ENCODE measurements at places on chromosomes 13 and 19. TPM values are rescaled to one million over a fixed set of nuclear protein-coding genes. Genes with fewer than 3 reads are reported as not detected.

DNA sequence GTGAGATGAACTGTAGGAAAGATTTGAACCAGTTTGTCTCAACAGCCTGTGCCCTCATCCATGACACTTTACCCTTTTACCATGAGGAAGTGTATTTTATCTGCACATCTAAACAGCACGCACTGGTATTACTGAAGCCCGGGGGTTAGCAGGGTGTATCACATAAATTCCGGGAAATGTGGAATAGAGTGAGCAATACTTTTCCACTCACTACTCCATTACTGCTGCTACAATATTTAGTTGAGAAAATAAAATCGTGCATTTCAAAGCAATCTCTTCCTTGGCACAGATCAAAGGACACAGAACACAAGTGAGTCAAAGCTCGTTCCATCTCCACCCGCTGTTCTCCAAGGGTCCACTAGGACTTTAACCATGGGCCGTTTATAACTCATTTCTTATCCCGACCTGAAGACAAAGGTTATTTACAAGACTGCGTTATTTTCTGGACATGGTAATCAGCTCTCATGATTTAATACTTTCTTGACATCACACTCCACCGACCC, 35.2 kb downstream of the STK24 start:
- DNase-seq = no peak

DNA sequence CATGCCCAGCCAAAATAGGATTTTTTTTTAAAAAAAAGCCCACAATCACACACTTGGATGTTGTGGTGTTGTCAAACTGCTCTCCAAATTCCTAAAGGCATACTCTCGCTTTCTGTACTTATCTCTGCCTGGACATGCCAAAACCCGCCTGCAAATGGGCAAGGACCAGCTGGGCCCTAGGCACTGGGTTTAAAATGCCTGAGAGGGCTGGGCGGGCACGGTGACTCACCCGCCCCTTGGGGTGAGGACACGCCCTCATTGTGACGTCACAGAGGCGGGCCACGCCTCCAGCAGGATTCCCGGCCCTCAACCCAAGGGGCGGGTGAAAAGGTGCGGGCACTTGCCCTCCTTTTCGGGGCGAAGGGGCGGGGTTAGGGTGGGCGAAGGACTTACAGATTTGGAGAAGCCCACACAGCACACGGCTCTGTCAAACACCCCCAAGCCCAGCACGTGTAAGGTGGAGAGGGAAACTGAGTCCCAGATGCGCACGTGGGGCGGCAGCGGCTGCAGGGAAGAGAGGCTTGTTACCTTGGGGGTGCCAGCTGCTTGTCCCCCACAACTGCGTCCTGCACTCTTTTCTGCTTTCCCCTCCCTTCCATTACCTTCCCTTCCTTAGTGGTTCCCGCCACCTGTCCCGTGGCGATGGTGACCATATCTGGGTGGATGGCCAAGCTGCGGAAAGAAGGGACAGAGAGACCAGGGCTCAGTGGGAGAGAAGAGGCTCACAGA, 6.6 kb downstream of the EML2 start:
- no peak for DNase-seq

GRCh38 chr19:10604460-10604980, 17.4 kb upstream of the AP1M2 start:
- DNase-seq = no peak

GRCh38 chr13:75372923-75373841, 108.8 kb downstream of the TBC1D4 start:
- DNase-seq = no peak

DNA sequence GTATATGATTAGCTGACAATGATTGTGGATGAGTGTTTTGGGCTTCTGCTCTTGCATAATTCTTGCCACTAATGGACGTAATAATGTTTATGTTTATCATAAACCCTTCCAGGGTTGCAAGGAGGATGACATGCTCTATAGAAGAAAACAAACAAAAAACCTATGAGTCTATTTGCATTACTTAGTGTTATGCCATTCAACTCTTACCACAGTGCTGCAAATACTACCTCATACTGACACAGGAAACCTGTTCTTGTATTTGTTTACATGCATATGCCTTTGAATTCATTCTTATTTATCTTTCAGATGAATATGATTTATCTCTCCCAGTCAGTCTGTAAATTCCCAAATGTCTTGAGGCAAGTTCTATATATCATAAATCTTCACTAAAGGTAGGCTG, 39.6 kb upstream of the FREM2 start:
- no peak for DNase-seq

DNA sequence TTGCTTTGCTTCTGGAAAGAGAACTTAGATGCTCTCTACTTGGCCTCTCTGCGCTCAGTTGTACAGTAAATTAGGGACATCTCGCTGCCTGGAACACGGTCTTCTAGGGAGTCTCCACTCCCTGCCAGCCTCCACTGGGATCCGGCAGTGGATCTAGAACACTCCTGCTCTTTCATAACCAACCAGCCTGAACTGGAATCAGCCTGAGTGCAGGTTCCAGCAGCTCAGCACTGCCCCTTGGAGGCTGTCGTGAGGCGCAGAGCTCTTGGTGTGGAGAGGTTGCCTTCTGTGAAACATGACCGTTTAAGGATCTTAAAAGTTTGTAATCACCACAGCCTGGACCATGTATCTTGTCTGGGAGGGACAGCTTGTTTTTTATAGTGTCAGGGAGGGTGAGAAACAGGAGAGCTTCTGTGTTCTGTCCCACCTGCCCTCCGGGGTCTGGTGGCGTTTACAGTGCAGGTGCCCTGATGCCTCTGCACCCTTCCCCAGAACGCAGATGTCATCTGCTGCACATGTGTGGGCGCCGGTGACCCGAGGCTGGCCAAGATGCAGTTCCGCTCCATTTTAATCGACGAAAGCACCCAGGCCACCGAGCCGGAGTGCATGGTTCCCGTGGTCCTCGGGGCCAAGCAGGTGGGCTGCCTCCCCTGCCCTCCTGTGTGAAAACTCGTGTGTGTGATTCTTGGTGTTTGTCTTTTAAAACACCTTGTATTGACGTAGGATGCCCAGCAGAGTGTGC, 24.8 kb downstream of the UPF1 start:
- no peak for DNase-seq

EDNRB gene
- total RNA-seq = 0.18 TPM

MBD3L4 gene
- total RNA-seq = not detected

ZNF850 gene
- 15.3 TPM for total RNA-seq

STOML3 gene
- total RNA-seq = not detected

MAG gene
- not detected for total RNA-seq
